ENCODE measurements at places on chromosomes 7 and 10.

GRCh38 chr10:80633910-80634309 lies 96.2 kb downstream of the SH2D4B start:
- no peak for DNase-seq

DNA sequence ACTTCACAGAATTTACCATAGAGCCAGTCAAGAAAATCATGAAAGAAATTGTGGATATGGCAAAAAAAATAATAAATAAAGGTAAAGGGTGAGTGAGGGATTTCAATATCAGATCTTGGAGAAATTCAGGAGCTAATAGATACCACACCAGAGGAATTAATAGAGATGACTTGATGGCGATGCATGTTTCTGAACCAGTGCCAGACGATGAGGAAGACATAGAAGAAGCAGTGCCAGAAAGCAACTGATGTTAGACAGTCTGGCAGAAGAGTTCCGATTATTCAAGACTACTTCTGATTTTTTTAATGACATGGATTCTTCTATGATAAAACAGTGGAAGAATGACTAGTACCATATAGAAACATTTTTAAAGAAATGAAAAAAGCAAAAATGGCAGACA lies 314.7 kb downstream of the BICC1 start:
- DNase-seq = no peak

- no peak for DNase-seq
Observed at GRCh38 chr10:72490951-72491350, 134.9 kb downstream of the MICU1 start.

DNA sequence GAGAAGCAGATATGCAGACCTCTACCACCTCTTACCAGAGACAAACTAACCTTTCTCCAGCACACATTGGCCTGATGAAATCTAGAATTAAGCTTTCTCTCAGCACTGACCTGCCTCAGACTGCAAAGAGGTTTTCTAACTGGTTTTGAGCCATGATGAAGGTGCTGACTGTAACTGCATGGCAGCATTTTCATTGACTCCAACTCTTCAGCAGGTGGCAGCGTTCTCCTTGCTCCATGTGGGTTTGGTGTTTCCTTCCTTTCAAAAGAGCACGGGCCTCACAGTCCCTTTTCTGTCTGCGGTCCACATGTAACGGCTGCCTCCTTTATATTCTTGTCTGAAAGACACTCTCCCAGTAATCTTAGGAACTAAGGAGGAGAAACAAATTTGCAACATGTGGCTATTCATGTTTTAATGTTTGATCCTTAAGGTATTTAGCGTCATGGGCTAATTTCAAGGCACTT lies 12.6 kb downstream of the KLLN start:
- DNase-seq = no peak

Measured in epithelial cell of proximal tubule (primary cell).